Mesenteric fat pad (tissue), 1 donor: ENCODE measurements at places on chromosomes 11 and 22. TPM values are rescaled to one million over a fixed set of nuclear protein-coding genes. Genes with fewer than 3 reads are reported as not detected.

- no peak for DNase-seq
Observed at GRCh38 chr22:22410121-22410520, 98.4 kb downstream of the ZNF280B start.

GRCh38 chr22:19434401-19434800 lies 2.1 kb downstream of the MRPL40 start:
- DNase-seq: no peak

GRCh38 chr11:76327756-76328388 lies 53.1 kb downstream of the THAP12 start:
- DNase-seq: no peak

- no peak for DNase-seq
Observed at GRCh38 chr11:114026355-114026754, 33.2 kb upstream of the ZBTB16 start.

DNA sequence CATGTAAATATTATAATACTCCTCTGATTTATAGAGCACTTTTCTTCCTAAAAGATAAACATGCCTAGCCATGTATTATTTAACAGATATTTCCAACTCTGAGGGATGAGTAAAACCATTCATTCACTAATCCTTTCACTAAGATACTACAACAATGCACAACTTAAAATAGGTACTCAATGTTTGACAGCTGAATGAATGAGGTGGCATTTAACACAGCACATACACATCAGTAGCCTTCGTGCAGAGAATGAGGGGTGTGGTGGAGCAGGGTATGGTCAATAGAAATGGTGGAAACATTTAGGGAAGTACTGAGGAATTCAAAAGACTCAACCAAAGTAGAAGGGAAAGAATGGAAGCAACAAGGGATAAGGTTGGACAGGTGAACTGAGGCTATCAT lies 46.7 kb upstream of the MTNR1B start:
- DNase-seq: no peak

GRCh38 chr11:62054484-62055121 lies 69.2 kb upstream of the INCENP start:
- DNase-seq: no peak

DNA sequence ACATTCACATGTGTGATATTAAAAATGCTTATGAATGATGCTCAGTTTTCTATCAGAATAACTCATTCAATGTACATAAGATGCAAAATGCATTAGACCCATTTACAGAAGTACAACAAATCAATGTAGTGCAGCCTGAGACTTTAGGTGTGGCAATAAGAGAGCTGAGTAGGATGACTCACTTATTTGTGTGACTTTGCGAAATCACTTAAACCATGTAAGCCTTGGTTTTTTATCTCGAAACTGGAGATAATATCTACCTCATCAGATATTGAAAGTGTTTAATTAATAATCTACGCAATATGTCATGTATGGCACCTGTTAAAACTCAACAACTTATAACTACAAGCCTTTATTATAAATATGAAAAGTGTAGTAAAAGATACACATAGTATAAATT lies 105.7 kb upstream of the LUZP2 start:
- DNase-seq: no peak

RIMBP3C gene
- total RNA-seq: 0.26 TPM

TMEM86A gene
- 6.1 TPM for total RNA-seq

- DNase-seq: no peak
Observed at GRCh38 chr11:78666675-78667160, 92.1 kb upstream of the NARS2 start.

- DNase-seq: no peak
Observed at GRCh38 chr11:93608364-93608763, 53.1 kb upstream of the CEP295 start.

DNA sequence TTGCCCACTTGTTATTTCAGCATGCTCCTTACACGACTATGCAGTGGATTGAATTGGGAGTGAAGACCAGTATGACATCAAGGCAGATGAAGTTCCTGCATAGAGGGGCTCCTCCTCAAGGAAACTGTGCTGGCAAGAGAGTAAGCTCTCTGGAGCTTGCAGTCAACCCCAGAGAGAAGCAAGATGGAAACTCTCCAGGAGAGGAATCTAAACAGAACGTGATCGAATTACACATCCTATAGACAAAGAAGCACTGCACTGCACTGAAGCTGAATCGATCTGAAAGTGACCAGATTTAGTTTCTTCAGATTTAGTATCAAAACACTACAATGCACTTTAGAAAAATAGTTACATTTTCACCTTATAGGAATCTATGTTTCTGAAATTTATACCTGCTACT lies 947.7 kb upstream of the TENM4 start:
- no peak for DNase-seq

ISX gene
- not detected for total RNA-seq

SMTNL1 gene
- not detected for total RNA-seq

DNA sequence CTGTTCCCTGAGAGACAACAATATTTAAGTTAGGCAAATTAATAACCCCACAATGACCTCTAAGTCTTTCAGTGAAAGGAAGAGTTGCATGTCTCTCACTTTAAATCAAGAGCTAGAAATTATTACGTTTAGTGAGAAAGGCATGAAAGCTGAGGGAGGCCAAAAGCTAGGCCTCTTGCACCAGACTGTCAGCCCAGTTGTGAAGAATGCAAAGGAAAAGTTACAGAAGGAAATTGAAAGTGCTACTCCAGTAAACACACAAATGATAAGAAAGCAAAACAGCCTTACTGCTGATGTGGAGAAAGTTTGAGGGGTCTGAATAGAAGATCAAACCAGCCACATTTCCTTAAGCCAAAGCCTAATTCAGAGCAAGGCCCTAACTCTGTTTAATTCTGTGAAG lies 45.0 kb downstream of the BBOX1 start:
- no peak for DNase-seq

DNA sequence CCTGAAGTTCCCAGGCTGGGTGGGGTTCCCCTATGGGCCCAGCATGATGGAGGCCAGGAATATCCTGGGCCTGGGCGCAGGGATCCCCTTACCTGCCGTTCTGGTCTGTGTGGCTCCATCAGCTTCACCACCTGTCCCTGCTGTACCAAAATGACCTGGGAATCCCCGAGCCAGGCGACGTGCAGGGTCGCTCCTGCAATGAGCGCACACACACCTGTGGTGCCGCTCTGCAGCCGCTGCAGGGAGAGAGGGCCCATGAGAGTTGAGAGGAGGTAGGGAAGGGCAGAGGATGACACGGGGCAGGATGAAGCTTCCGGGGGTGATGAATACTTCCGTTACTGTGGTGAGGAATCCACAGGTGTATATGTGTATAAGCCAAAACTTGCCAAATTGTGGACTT lies 21.6 kb downstream of the PPM1F start:
- no peak for DNase-seq

DNA sequence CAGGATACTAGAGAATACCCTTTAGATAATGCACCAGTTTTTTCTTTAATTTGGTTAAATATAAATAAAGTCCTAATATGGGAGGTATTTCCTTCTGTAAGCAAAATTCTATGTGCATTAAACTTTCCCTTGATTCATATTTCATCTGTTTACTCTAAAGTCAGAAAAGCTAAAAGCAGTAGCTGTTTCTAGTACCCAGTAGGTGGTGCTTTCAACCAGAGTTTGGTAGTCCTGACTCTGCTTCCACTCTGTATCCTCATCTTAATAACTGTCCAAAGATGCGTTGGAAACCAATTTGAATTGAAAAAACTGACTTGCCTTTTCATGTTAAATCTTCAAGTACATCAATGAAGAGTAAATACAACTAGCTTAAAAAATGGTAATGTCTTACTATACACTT lies 1065.2 kb downstream of the JRKL start:
- DNase-seq: no peak

- DNase-seq: no peak
Observed at GRCh38 chr11:10351435-10351764, 46.5 kb downstream of the ADM start.

DNA sequence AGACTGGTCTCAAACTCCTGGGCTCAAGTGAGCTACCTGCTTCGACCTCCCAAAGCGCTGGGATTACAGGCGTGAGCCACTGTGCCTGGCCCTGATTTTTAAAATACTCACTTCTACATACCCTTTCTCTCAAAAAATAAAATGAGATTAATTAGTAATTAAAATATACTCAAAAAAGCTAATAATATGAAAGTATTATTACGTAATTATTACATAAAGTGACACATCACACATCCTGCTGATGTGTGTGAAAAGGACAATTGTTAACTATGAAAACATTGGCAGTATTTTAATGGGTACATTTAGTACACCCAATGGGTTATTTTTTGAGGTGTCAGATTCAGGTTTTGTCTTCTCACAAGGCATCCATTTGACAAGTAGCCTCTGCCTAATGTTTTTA lies 21.4 kb upstream of the MICAL3 start:
- DNase-seq: no peak

DNA sequence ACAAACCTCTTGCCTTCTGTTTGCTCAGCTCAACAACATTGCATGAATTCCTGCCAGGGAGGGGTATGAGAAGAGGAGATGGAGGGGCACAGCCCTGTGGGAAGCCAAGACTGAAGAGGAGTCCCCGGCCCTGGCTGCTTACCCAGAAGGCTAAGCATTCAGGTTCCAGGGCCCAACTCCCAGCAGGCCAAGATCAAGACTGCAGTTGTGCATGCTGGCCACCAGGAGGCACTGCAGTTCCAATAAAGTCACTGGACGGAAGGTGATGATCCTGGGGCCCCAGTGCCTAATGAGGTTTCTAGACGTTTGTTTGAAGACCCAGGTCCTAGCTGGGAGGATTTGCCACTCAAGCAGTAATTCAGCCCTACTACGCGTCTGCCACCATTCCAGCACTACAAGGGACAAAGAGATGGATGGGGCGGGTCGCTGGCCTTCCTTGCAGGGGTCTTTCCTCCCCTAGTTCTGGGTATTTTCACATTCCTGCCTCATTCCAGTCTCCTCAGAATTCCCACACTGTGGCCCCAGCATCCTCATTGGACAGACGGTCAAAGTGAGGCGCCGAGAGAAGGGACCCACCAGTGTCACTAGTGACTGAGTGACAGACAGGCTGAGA lies 23.6 kb downstream of the ALX4 start:
- no peak for DNase-seq

DNA sequence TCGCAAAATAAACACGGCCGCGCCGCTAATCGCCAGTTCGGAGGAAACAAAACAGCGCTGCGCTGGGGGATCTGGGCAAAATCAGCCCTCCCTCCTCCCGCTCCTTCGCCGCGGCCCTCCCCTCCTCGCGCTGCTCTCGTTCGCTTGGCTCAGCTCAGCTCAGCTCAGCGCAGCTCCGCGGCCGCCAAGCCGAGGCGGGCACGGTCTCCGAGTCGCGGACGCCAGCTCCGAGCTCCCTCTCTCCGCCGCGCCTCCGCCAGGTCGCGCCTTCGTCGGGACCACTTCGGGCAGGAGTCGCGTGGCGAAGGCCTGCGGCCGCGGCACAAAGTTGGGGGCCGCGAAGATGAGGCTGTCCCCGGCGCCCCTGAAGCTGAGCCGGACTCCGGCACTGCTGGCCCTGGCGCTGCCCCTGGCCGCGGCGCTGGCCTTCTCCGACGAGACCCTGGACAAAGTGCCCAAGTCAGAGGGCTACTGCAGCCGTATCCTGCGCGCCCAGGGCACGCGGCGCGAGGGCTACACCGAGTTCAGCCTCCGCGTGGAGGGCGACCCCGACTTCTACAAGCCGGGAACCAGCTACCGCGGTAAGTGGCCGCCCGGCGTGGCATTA lies at the start of gene SPON1:
TSS of gene SPON1 (plus strand) at position 162 of the 607 bp plus-strand sequence. CDS start at position 344, 182 bp downstream.
- peak; percentile 89 for DNase-seq

DNA sequence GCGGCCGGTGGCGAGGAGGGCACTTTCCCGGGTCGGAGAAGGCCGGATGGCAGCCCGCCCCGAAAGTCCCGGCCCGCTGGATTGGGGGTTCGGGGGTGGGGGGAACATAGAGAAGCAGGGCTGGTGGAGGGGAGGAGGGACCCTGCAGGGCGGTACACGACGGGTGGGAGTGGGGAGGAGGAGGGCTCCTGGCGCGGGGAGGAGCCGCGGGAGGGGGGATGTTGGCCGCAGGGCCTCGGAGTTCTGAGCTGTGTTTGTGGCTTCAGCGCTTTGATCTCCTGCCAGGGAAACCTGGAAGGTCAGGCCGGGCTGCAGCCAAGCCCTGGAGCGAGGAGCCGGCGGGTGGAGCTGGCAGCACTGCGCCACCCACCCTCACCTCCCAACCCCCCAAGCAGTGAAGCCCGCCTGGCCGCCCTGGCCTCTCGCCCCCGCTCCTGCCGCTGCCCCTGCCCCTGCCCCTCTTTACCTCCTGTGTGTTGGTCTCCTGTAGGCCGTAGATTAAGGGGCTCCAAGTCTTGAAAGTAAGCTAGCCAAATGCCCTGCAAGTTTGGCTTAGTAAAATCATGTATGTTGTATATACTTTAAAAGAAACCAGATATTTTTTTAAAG lies 30.9 kb downstream of the C22orf31 start:
- DNase-seq: no peak

- DNase-seq: no peak
Observed at GRCh38 chr22:26536056-26536761, 23.9 kb upstream of the TFIP11 start.

GRCh38 chr11:78514922-78515502 lies 59.7 kb downstream of the NARS2 start:
- DNase-seq: no peak

ACR gene
- total RNA-seq: 4.5 TPM

DNA sequence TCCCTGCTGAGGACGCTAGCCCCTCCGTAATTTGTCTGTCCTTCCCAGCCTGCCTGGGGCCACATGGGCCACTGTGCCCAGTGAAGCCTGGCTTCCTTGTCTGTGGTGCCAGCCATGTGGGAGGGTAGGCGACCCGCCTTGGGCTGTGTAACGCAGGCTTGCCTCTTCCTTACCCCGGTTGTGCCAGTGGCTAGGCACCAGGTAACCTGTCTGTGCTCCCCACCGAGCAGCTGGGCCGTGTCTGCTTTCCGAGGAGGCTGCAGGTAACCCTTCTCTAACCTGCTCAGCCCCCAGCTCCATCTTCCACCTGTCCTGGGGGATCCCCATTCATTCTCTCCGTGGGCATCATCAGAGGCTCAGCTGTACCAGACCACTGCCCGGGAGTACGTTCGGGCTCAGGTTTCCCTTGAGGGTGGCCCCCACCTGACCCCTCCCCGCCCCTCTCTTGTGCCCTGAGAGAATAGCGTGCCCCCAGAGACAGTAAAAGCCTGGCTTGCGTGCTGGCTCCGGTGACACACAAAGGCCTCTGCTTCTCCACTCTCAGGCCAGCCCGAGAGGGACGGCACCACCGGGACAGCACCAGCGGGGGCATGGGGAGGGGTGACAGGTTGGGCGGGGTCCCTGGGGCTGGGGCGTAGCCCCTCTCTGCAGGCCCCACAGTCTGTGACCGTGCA lies 79.1 kb downstream of the CDKN1C start:
- peak; percentile 81 for DNase-seq

- DNase-seq: no peak
Observed at GRCh38 chr11:112526699-112527416, 266.2 kb upstream of the PLET1 start.
